Breast epithelium (tissue), 4 donors: ENCODE measurements at places on chromosomes 2 and 18.

DNA sequence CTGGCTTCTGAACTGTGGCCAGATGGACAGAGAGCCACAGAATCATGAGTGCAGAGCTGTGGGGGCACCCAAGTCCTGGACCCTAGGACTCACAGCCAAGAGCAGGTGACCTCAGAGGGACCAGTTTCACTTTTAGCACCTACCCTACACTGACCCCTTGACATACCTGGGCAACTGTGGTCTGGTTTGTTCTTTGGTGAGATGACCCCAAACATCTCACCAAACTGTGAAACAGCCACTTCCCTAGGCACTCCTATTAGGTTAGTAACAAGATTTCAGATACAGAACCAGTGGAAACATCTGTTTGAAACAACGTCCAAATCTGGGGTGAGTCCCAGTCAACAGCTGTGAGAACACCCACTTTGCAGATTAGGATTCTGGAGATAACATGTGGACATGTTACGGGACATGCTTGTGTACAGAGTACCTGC is 1.9 kb upstream of the ZFP36L2 start:
- no peak for DNase-seq

DNA sequence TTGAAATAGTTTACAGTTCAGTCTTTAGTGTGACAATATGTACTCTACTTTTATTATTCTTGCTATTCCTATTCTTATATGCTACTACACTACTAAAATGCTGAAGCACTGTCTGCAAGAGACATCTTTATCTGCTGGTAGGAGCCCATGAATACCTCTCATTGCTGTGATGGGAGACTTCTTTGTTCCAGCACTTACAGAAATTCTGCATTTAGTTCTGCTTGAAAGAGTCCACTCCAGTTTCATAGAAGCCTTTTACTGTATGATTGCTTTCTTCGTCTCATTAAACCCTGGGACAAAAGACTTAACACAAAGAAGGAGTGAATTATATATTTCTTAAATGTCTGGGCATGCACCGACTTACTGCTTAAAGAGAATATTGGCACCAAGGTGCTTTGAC is 272.7 kb downstream of the CD226 start:
- DNase-seq: no peak

DNA sequence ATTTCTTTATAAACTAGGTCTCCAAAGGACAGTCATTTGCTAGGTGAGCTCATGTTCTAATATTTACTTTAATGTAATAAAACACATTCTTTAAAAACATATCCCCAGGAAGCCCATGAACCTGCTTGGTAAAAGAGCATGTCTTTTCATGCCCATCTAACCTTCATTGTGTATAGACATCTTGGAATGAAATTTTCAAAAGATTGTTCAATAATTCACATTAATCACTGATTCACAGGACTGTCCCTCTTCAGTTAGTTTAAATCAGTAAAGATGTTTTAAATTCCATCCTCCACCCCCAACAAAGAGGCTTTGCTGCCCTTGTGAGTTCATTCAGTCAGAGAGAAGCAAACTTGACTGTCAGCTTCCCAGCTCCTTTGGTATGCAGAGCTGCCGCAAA is 633.4 kb upstream of the CELF4 start:
- DNase-seq: no peak

- DNase-seq: no peak
Observed at GRCh38 chr2:168796583-168797285, 5.7 kb upstream of the NOSTRIN start.

- no peak for DNase-seq
Observed at GRCh38 chr2:120722568-120723421, 12.9 kb upstream of the GLI2 start.

DNA sequence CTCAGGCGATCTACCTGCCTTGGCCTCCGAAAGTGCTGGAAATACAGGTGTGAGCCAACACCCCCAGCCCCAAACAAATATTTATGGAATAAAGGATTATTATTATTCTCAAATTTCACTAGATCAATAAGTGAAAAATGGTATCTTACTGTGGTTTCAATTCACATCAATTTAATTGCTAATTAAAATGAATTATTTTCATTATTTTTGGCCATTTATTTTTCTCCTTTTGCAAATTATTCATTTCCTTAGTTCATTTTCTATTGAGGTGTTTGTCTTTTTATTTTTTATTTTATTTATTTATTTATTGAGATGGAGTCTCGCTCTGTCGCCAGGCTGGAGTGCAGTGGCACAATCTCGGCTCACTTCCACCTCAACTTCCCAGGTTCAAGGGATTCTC is 11.9 kb upstream of the HS6ST1 start:
- no peak for DNase-seq
